ENCODE measurements at places on chromosomes 4 and X.

GRCh38 chrX:124506066-124506465 is 159.7 kb downstream of the SH2D1A start:
- no peak for DNase-seq

DNA sequence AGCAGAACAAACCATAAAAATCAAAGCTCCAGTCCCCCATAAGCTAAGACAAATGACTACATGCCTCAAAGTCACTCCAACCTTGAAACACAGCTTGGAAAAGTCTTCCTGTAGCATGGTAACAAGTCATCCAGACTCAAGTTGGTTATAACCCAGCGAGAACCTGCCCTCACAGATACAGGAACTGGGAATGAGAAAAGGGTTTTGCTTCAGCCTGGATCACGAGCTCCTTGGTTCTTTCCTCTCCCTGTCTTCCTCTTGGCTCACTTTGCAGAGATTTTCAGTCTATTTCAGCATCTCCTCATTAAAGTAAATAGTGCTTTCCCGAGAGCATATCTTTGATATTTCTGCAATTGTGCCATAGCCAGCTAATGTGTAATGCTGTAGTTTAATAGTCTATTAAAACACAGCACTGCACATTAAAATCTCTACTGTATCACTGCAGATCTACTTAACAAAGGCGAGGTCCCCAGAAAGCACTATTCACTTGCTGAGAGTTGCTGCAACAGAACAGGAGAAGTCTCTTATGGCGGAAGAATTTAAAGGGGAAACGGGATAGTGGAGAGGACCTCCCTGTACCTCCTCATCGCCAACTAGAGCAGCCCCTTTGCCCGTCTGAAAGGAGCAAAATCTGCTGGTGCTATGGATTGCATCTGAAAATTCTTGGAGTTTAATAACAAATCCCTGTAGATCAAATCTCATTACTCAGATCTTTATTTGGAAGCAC is 249.3 kb upstream of the GATB start:
- no peak for DNase-seq

DNA sequence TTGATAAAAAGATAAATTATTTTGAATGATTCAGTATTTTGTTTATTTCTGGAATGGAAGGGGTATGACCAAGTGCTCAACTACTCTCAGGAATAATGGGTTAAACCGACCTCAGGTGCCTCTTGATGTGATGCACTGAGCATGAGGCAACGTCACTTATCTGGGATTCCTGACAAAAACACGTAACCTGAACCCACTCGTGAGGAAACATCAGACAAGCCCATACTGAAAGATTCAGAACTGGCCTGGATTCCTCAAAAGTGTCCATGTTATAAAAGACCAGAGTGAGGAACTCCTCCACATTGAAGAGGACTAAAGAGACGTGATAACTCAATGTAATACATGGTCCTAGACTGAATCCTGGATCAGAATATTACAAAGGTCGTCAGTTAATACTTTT is 144.0 kb downstream of the FNIP2 start:
- DNase-seq, result no peak

GRCh38 chr4:187612301-187612700 is 383.3 kb upstream of the ZFP42 start:
- DNase-seq, result no peak

- DNase-seq, result peak; percentile 7
Observed at GRCh38 chrX:143788265-143788664, 67.7 kb upstream of the SPANXN2 start.

GRCh38 chr4:144819591-144819990 is 173.6 kb downstream of the HHIP start:
- no peak for DNase-seq

DNA sequence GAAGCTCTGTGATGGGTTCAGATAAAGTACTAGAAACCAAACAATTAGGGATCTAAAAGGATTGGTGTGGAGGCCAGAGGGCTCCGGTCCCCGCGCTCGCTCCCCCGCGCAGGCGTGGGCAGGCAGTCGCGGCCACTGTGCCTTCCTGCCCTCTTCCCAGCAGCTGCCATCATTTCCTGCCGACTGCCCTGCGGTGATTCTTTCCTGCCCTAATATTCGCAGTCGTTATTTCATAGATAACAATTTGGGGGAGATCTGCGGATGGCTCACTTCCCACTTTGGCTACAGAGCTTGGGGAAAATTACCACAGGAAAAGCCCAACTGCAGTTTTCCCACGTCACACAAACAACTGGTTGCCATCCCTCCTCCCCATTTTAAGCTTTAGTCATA is 2.2 kb downstream of the GRIA2 start:
- no peak for DNase-seq

DNA sequence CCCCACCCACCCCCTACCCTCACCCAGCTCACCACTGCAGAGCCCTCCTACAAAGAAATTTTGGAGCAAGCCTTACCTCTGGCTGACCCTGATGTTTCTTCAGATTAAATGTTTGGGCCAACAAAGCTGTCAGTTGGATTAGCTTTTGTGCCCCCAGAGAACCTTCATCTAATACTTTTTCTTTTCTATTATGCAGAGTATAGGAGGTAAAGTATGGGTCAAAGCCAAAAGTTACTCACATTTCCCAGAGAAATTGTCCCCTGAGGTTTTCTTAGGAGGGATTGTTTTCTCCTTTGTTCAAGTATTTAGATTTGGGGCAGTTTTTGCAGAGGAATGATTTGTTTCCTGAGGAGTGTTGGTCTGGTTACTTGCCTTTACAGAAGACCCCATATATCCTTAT is 69.5 kb downstream of the AASDH start:
- DNase-seq, result no peak

DNA sequence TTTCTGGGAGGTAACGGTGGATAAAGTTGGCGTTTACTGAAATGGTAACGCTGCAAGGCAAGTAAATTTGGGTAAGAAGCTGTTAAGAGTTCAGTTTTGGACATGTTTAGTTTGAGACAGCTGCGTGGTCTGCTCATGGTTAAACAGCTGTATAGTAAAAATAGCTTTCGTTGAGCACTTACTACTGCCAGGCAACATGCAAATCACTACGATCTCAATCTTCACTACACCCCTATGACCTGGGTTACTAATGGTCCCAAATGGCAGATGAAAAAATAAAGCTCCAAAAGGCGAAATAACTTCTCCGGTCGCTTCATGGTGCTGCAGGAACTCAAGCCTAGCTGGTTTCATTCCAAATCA is 22.2 kb downstream of the FABP2 start:
- no peak for DNase-seq

DNA sequence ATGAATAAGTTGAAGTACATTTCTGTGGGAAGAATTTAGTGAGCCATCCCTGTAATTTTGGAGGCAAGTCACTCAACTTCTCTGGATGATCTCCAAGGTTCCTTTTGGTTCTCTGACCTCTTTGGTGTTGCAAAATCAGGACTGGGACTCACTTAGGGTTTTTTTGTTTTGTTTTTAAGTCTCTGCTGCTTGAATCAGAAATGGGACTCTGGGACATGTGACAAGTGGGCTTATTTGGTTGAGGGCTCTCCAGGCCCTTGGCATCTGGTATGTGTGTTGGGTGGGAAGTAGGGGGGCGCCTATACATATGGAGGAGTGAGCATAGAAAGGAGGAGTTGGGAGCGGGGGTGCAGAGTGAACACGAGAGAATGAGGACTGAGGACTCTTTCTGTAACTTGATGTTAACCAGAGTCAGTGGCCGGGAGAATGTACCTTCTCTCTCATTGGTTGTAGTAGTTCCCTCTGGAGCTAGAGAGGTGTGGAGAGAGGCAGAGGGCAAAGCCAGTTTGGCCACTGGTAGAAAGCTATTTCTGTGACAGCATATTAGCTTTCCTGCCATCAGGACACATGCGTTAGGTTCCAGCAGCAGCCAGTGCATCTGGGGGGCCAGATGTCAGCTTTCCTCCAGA is 1.9 kb downstream of the ARHGAP10 start:
- peak; percentile 11 for DNase-seq

DNA sequence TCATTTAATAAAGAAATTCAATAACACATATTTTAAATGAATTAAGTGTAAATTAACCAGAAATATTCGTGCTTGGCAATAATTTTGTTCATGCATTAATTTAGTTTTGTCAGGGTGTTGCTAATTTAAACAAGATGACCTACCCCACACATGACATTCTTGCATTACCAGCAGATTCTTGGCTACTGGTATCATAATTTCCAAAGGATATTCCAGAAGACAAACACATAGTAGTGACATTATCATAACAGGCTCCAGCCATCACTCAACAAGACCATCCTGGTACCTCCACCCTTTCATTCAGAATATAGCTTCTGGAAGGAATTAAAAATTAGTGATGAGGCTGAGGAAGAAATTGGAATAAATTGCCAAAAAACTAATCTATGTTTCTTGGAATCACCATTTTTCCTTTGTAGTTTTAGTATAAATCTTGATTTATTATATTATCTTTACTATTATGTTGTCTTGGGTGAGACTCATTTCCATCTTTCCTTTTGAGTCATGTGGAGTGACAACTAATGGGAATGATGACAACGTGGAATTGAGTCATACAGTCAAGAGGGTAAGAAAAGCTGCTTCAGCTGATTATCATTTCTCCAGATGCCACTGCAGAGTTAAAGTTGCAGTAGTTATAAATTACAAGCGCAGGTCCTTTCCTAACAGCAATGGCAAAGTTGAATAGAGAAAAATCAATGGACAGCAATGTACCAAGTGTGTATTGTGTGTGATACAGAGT is 30.9 kb upstream of the HHIP start:
- no peak for DNase-seq

GRCh38 chr4:74441744-74442143 is 3.2 kb upstream of the AREG start:
- DNase-seq, result no peak

GRCh38 chr4:77065382-77065781 is 10.4 kb downstream of the CCNI start:
- no peak for DNase-seq

GRCh38 chr4:56909086-56909894 is 1.6 kb downstream of the REST start:
- DNase-seq, result peak; percentile 78

GRCh38 chrX:111869639-111870034 is 6.3 kb upstream of the TRPC5OS start:
- DNase-seq, result peak; percentile 71

DNA sequence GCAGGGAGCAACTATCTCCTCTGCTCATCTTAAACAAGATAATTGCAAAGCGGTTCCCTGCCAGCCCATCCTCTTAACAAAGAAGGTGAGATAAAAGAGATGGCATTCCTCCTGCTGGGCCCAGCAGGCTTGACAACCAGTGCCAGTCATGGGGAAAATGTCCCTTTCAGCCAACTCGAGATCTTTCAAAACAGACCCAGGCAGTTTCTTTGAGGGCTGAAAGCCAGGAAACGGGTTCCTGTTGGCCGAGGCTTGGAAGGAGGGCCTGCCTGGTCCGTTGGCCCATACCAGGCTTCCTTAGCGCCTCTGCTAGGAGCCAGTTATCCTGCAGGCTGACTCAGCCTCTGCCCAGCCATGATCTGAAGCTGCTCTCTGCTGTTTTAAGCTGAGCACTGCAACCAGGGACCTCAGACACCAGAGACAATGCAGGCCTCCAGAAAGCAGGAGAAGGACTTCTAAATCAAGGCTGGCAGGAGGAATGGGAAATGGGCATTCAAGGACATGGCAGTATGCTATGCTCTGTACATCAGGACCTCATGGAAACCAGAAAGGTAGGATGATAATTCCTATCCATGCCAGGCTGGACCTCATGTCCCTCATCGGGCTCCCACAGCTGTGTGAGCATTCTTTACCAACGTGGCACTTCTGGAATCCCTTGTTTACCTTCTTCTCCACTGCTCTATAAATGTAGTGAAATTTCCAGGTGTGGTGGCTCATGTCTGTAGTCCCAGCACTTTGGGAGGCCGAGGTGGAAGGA is 42.4 kb upstream of the SLC2A9 start:
- peak; percentile 88 for DNase-seq

- peak; percentile 2 for DNase-seq
Observed at GRCh38 chr4:148649652-148650331, 207.6 kb upstream of the NR3C2 start.

- DNase-seq, result peak; percentile 49
Observed at GRCh38 chr4:86977621-86978184, 42.9 kb downstream of the AFF1 start.

DNA sequence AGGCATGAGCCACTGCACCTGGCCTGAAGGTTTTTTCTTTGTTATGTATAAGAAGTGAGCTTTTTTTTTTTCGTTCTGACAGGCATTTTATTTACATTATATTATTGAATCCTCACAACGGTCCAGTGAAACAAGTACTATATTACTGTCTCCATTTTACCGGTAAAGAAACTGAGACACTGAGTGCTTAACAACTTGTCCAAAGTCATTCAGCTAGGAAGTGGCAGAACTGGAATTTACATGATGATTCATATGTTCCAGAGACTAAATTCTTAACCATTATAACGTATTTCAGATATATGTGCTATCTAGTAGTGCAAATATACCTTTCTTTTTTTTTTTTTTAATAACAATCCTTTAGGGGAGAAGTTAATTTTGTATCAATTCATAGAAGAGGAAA is 18.4 kb upstream of the SLC6A14 start:
- no peak for DNase-seq

GRCh38 chr4:140358281-140358680 is 15.2 kb upstream of the SCOC start:
- no peak for DNase-seq

- DNase-seq, result no peak
Observed at GRCh38 chr4:9923195-9923812, 98.0 kb downstream of the SLC2A9 start.

DNA sequence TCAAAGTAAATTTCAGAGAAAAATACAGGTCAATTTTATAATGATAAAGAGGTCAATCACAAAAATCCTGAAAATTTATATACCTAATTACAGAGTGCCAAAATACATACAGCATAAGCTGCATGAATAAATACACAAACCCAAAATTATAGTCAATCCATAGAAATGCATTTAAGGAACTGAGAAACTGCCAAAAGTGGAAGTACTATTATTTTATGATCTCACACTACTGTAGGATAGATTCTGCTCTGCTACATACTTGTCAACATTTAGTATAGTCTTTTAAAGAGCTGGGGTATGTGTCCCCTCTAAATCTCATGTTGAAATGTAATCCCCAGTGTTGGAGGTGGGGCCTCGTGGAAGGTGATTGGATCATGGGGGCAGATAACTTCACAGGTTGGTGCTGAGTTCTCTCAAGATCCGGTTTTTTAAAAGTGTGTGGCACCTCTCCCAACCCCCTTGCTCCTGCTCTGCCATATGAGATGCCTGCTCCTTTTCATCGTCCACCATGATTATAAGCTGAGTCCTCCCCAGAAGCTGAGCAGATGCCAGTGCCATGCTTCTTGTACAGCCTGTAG is 31.8 kb downstream of the CHIC2 start:
- no peak for DNase-seq

Measured in astrocyte of the hippocampus (primary cell).